B cell (primary cell): ENCODE measurements at places on chromosomes 11 and 22. TPM values are rescaled to one million over a fixed set of nuclear protein-coding genes. Genes with fewer than 3 reads are reported as not detected.

- no peak for DNase-seq
Observed at GRCh38 chr22:37394341-37394740, 32.9 kb downstream of the ELFN2 start.

DNA sequence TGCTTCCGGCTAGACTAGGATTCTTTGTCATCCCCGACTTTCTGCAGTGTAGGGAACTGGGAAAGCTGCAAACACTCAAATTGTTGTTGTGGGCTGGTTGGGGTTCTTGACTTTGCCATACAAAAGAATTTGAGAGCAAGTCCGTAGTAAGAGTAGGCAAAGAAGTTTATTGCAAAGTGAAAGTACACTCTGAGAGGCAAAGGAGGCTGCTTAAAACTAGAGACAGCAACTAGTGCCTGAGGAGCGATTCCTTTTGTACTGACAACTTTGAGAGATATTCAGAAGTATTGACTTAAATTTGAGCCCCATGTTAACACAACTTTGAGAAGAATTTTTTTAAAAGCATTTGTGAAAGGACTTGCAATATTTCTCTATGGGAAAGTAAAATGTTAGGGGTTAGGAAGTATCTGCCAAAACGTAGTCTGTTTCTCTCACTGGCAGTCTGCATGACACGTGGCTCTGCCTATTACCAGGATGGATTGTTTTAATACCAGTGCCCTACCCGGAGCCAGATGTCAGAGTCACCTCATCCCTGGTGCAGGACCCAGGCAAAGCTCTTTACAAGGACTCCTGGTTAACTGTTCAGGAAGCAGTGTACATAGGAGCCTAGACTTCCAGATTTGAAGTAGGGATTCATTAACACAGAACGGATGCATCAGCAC lies 85.0 kb upstream of the CLPB start:
- DNase-seq = no peak

Gene TBX1
- not detected in 2 replicates for polyA plus RNA-seq

Gene EHF
- polyA plus RNA-seq = not detected in 2 replicates

Gene BACE1-AS
- 3.3 and 3.5 TPM in 2 replicates for polyA plus RNA-seq

DNA sequence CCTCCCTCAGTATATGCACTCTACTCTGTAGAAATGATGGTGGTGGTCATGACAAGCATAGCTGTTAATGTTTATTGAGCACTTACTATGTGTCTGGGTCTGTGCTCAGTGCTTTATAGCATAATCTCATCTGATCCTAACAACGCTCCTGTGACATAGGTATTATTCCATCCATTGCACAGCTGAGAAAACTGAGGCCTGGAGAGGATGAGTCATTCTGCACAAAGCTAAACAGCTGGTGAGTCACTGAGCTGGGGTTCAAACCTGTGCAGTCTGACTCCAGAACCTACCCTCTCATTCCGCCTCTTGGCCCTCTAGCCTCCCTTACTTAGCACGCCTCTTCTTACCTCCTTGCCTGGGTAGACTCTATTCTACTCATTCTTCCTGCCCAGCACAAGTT lies 41.7 kb downstream of the PRDM11 start:
- DNase-seq = no peak

Gene MYBPC3
- 1.4 and 1.5 TPM in 2 replicates for polyA plus RNA-seq
